ENCODE measurements at places on chromosomes 7 and 10. TPM values are rescaled to one million over a fixed set of nuclear protein-coding genes. Genes with fewer than 3 reads are reported as not detected.

DNA sequence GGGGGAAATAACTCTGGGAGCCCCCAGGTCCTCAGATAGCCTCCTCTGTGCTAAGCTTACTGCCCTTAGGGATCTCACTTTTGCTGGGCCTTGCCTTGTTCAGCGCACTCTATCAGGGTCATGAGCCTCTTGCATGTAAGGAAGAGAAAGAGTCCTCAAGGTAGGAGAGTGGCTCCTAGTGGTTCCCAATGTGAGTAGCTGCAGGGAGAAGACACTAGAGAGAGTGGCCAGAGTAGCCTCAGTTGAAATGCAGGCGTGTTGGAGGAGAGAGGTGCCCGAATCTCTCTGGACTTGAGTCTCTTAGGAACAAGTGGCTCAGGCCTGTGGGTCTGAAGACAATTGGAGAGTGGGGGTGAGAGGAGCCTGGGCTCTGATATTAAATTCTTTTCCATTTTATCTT is 94.3 kb upstream of the SORCS3 start:
- H3K36me3 ChIP-seq: no peaks in the 10 kb centered on the region
- H3K27me3 ChIP-seq: no peaks in the 10 kb centered on the region
- DNase-seq: no peak
- H3K4me1 ChIP-seq: no peaks in the 10 kb centered on the region
- no peak overlapping the region for H3K4me3 ChIP-seq

DNA sequence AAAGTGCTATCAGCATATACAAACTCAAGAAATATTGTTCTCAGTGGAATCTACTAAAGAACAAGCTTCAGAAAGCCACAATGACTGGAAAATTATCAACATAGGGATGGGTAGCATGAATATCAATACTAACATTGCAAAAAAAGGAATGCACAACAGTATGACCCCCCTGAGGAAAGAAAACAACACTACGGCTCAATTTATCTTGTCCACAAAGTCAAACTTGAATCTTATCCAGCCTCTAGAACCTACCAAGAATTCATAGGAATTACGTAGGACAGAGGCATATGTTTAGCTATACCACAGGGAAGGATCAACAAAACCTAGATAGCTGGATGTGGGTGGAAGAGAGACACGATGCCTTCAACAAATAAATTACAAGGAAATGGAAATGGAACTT is 54.6 kb downstream of the AGMO start:
- DNase-seq: no peak
- H3K4me1 ChIP-seq: no peaks in the 10 kb centered on the region
- no peak overlapping the region for H3K4me3 ChIP-seq
- no peaks in the 10 kb centered on the region for H3K36me3 ChIP-seq
- no peak overlapping the region for H3K27ac ChIP-seq
- H3K27me3 ChIP-seq: no peaks in the 10 kb centered on the region

- no peaks in the 10 kb centered on the region for H3K27me3 ChIP-seq
- H3K4me1 ChIP-seq: no peaks in the 10 kb centered on the region
- H3K36me3 ChIP-seq: peaks cover 26% of the 10 kb centered on the region
- DNase-seq: no peak
- no peak overlapping the region for H3K4me3 ChIP-seq
Measured at GRCh38 chr10:97747573-97747972, 10.6 kb downstream of the ZFYVE27 start.

DNA sequence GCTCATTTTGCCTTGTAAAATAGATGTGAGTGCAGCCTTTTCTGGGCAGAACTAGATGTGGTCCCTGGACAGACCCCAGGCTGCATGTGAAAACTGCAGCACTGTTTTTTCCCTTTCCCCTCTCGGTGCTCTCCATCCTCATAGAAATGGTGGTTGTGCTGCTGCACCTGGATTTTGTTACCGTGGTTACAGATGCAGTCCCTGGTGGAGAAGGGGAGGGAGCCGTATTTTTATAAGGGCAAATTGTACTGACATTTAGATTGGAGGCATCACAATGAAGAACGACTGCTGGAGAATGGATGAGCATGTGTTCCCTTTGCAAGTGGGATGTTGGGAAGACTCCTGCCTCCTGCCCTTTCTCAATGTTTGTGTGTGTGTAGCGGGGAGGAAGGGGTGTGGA is 469.9 kb downstream of the CCSER2 start:
- H3K27me3 ChIP-seq: no peaks in the 10 kb centered on the region
- no peaks in the 10 kb centered on the region for H3K36me3 ChIP-seq
- H3K4me3 ChIP-seq: no peak overlapping the region
- no peak for DNase-seq
- H3K27ac ChIP-seq: no peak overlapping the region

DNA sequence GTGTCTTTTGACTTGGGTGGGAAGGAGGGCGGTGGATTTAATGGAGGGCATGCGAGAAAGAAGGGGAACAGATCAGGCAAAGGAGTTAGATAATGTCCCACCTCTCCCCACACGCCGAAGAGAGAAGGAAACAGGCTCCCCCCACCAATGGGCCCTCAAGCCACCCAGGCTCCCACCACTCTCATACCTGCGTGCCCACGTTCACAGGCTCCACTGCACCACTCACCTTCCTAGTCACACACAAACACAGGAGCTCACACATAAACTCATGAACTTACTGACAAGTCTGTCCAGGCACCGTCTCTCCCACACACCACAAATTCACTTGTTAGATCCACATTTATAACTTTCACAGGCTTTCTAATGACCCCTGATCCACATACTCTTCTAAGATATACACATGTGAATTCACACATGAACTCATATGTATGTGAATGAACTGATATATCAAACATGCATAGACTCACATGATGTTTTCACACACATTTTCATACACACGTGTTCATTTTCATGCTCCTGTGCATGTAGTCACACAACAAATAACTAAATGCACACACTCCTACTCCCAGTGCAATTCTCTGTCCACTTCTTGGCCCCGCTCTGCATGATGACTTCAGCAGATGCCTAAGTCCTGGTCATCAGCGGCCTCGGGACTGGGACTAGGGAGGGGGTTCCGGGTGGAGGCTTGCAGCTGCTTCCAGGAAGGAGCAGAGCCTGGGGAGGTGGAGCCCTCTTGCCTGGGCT is 1.5 kb downstream of the LZTS2 start:
- H3K27me3 ChIP-seq: no peaks in the 10 kb centered on the region
- peaks cover 8% of the 10 kb centered on the region for H3K36me3 ChIP-seq
- peak overlapping the region; percentile 95 for H3K27ac ChIP-seq
- no peak for DNase-seq

DNA sequence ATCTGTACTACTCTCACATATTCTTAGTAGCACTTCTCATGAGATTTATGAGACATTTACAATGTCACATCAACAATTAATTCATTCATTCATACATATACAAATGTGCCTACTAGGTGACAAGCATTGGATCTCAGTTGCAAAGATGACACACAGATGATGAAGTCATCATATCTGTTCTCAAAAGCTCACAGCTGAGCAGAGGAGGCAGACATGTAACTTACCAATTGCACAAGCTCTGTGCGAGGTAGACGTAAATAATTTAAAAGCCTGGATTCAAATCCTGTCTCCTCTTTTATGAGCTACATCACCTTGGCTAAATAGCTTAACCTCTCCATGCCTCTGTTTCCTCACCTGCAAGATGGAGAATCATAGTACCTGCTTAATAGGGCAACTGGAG is 109.4 kb upstream of the FAM133B start:
- no peaks in the 10 kb centered on the region for H3K27me3 ChIP-seq
- peaks cover 21% of the 10 kb centered on the region for H3K4me1 ChIP-seq
- DNase-seq: no peak

Gene PPP1R9A
- total RNA-seq: 30.3 TPM

Gene CSGALNACT2
- 39.8 TPM for total RNA-seq

Gene PRLHR
- total RNA-seq: 2.1 TPM

Data from upper lobe of left lung (tissue), 6 donors.